ENCODE measurements at places on chromosomes 2 and 18.

GRCh38 chr2:44342854-44343253 lies 18.4 kb downstream of the PREPL start:
- DNase-seq, result no peak

GRCh38 chr2:110791435-110791834 lies 59.1 kb downstream of the ACOXL start:
- no peak for DNase-seq

- DNase-seq, result no peak
Measured at GRCh38 chr2:111194835-111195621, 74.3 kb downstream of the BCL2L11 start.

DNA sequence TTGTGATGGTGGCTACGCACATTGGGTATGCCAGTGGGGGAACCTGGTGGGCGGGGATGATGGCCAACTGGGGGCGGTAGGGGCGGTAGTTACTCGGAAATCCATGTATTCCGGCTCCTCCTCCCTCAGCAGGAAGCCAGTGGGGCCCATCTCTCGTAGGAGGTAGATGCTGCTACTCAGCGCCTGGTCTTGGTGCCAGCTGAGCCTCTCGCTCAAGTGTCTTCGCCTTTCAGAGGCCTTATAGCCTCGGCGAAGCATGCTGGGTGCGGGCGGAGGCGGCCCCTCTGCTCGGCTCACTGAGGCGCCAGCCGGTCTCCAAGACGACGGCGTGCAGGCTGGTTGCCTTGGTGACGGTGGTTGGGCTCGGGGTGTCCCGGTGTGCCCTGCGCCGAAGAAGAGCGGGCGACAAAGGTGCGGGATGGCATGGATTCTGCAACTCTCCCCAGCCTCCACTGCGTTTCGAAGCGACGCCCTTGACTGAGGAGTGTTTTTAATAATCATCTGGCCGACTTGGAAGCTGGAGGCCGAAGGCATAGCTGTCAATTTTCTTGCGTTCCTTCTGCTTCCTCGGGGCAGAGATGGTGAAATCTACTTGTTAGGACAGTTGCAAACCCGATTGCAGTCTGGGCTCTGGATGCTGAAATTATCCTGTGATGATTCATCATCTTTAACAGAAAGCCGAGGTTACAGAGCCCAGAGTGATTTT lies at the start of gene ZSWIM2:
Gene ZSWIM2 (minus strand): TSS at position 298 of the 706 bp plus-strand sequence. CDS start 40 bp downstream, at position 258.
- peak; percentile 7 for DNase-seq

DNA sequence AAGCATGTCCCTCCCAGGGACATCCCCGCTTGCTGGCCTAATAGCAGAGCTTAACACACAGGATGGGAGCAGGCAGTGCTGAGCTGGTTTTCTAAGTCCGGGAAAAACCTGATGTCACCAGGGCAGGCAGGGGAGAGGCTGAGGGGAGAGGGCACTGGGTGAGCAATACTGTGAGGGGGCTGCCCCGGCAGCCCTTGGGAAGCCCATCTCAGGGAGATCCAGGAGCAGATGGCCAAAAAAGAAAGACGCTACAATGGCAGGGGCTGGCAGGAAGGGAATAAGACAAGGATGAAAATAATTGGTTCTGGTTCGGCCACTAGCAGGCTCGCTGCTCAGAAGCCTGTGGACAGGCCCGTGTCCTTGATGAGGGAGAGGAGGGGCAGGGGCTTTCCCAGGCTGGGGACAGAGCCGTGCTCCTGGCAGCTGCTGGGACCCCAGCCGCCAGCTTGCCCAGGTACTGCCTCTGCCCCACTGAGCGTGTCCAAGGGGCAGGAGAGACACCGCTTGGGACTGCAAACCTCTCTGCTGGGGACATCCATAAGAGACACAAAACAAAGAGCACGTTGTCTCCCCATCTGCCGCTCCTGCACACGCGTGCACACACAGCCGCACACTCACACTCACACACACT lies 30.2 kb downstream of the SMAD7 start:
- DNase-seq, result no peak

- no peak for DNase-seq
Measured at GRCh38 chr2:188551671-188552070, 260.0 kb downstream of the GULP1 start.

DNA sequence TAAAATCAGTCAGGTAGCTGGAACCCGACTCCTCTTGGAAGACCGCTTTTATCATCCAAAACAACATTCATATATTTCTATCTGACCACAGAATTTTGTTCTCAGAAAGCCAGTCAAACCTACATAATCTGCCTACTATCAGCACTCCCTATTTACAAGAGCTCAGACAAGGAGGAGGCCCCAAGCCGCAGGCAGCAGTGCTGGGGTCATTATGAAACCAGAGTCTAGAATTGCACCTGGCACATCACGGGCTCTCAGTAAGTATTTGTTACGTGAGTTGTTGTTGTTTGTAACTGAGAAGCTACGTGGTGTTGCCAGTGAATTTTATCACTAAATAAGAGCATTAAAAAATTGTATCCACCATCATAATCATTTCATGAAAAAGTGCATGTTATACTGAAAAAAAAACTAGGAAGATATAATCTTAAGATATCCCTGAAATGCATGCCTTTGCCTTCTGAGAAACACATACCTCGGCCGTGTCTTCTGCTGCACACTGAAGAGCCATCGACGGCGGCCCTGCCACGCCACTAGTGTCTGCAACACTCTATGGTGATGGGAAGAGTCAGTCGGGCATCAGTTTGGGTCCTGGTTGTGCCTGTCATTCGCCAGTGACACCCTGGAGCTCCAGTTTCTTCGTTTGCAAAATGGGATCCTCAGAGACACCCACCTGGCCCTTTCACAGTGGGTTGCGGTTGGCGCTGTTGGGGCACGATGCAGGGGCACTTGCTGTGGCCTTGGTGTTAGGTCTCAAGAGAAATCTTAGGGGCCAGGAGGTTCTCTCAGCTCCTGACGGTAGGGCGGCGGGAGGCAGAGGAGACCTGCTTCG lies 505.9 kb downstream of the EIPR1 start:
- DNase-seq, result no peak

GRCh38 chr2:237617587-237617982 lies 9.8 kb upstream of the LRRFIP1 start:
- DNase-seq, result no peak

DNA sequence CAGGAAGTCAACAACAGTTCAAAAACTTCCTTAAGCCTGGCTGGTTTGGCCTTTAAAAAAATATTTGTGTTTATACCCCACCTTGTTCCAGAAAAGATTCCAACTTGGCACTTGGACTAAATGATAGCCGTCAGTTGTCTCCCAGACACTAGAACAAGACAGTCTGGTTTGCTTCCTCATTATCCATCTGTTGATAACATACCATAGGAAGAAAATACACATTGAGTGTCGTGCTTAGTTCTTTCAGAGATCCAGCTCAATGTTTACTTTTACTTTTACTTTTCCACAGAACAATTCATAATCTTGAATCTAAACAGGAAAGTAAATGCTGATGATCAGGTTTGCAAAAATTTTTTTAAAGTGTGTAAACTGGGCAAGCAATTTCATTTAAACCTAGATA lies 2.4 kb upstream of the VPS54 start:
- no peak for DNase-seq

- no peak for DNase-seq
Measured at GRCh38 chr2:174495365-174496012, 8.7 kb upstream of the GPR155 start.

GRCh38 chr18:31050635-31051034 lies 8.1 kb upstream of the DSC3 start:
- DNase-seq, result no peak

- DNase-seq, result no peak
Measured at GRCh38 chr2:39135690-39136259, 14.9 kb upstream of the SOS1 start.

GRCh38 chr2:111534910-111535352 lies 349.1 kb downstream of the ANAPC1 start:
- no peak for DNase-seq

GRCh38 chr2:112916625-112917247 lies 5.8 kb downstream of the IL37 start:
- no peak for DNase-seq

DNA sequence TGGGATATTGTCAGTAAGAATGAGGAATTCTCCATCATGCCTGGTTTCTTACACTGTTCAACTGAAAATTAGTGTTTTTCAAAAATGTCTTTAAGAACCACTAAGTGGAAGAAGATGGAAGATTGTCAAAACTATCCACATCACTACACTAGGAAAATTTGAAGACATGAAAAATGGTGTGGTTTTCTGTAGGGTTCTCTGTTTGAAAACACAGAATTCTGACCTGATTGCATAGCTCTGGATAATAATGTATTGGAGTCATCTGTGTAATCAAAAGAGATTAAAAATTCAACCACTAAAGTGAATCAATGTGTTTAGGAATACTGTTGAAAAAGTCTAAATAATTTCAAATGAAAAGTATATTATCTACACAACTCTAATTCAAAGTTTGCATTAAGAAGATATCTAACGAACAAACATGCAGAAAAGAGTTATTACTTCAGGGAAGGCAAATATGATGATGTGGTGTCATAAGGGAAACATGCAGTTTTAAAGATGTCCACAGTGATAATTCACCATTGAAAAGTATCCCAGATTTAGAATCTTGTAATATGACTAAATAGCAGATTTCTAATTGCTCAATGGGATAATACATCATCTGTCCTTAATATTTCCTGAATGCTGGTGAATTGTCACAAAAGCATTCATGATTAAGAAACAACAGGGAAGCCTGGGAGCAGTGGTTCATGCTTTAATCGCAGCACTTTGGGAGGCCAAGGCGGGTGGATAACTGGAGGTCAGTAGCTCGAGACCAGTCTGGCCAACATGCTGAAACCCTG lies 116.9 kb downstream of the ERBB4 start:
- no peak for DNase-seq

GRCh38 chr2:71646028-71646427 lies 192.7 kb downstream of the DYSF start:
- no peak for DNase-seq

- no peak for DNase-seq
Measured at GRCh38 chr2:237917696-237918374, 49.0 kb upstream of the UBE2F start.

DNA sequence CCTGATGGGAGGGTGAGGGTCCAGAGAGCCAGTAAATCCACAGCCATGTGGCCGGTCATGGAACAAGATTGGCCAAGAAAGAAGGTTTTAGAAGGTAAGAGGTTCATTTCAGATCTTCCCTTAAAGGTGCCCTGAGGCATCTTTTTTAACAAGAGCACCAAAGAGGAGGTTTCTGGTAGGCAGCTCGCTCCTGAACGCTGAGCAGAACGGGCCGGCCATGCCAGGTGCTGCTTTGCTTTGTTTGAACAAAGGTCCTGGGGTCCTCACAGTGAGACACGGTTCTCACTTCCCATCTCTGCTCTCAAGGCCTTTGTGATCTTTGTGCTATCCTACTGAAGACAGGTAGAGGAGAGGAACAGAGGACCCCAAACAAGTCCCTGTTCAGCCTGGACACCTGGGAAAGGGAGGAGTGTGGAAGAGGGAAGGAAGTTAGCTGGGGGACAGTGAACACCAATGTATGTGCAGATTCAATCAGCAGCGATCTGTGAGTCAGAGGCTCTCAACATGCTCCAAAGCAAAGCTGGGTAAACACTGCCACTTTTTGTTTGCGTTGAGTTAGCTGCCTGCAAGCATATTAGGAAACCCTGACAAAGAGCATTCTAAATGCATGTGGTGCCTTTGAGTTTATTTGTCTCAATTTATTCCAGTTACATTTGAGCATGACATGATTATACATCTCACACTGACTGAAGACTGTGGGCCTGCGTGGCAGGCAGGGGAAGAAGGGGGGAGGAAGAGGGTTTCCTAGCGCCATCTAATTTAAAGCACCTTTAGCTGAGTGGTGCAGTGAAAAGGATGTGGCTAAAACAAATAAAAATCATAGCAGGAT lies 102.4 kb downstream of the ASB1 start:
- DNase-seq, result peak; percentile 52

GRCh38 chr2:16046649-16047048 lies 106.3 kb downstream of the MYCN start:
- no peak for DNase-seq

GRCh38 chr18:45951016-45951714 lies 16.0 kb downstream of the EPG5 start:
- DNase-seq, result no peak

- DNase-seq, result no peak
Measured at GRCh38 chr2:182384860-182385259, 42.0 kb downstream of the PDE1A start.

DNA sequence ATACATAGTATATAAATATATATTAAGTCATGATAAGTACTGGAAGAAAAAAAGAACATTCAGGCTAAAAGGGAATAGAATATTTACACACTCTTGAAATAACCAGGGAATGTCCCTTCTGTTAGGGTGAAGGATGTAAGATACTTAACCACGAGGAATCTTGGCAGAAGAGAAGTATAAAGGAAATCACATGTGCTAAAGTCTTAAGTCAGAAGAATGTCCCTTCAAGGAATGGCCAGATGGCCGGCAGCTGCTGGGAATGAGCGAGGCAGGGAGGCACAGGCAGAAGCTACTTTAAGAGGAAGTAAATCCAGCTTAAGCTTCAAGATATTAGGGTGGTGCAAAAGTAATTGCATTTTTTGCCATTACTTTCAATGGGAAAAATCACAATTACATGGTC lies 5.5 kb downstream of the CCDC102B start:
- no peak for DNase-seq

- DNase-seq, result no peak
Measured at GRCh38 chr2:201985728-201986462, 47.8 kb upstream of the FZD7 start.

GRCh38 chr18:25935356-25935755 lies 155.1 kb downstream of the SS18 start:
- DNase-seq, result no peak

DNA sequence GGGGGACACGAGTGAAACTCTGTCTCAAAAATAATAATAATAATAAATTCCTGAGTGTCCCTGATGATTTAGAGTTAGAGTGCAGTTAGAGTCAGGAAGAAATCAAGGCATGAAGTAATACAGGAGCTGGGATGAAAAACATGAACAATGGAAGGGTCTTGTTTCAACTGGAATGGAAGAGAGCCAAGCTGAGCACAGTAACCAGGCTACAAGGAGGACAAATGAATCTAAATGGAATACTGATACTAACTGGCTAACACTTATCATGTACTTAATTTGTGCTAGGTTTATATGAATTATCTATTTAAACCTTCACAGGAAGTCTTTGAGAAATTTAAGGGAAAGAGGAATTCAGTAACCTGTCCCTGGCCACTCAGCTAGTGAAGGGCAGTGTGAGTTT lies 38.8 kb upstream of the PSME4 start:
- no peak for DNase-seq

- DNase-seq, result no peak
Measured at GRCh38 chr2:218129458-218130135, 3.8 kb downstream of the CXCR2 start.

- DNase-seq, result no peak
Measured at GRCh38 chr18:67216846-67217245, 299.7 kb downstream of the DSEL start.

GRCh38 chr2:186294248-186294888 lies 191.7 kb upstream of the ZC3H15 start:
- DNase-seq, result no peak

- no peak for DNase-seq
Measured at GRCh38 chr2:143949121-143949848, 570.6 kb downstream of the ZEB2 start.

Measured in HuH-7.5 (cell line).